ENCODE measurements at places on chromosomes 7 and 10.

DNA sequence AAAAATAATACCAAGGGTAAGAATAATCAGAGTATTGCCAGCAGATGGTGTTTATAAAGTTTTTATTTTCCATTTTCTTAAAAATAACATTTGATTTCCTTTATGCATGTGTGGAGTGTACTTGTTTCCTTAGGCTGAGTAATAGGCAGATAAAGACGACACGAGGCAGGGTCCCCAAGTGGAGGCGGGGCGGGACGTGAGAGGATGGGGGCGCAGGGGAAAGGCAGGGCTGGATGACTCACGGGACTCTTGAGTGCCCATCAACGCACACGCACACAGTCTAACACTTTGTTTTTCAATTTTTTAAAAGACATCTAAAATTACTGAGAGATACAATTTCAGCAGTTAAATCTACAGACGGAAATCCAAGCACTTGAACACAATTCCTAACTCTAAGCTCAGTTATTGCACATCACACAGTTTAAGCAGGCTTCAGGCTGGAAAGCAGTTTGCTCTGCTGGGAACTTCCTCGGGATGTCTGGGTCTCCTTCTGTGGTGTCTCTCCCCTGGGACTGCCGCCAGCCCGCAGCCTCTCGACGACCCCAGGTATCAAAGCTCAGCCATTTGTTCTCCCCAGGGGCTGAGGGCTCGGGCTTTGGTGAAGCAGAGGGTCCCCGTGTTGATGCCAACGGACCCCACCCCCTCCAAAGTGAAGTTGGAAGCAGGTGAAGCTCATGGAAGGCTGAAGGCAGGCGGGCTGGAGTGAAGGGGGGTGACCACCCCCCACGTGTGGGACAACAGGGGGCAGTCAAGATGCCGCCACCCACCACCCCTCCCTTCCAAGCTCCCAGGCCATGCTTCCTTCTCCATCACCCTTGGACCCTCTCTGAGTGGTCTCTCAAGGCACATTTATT lies 29.1 kb downstream of the SPOCK2 start:
- no peak for DNase-seq

DNA sequence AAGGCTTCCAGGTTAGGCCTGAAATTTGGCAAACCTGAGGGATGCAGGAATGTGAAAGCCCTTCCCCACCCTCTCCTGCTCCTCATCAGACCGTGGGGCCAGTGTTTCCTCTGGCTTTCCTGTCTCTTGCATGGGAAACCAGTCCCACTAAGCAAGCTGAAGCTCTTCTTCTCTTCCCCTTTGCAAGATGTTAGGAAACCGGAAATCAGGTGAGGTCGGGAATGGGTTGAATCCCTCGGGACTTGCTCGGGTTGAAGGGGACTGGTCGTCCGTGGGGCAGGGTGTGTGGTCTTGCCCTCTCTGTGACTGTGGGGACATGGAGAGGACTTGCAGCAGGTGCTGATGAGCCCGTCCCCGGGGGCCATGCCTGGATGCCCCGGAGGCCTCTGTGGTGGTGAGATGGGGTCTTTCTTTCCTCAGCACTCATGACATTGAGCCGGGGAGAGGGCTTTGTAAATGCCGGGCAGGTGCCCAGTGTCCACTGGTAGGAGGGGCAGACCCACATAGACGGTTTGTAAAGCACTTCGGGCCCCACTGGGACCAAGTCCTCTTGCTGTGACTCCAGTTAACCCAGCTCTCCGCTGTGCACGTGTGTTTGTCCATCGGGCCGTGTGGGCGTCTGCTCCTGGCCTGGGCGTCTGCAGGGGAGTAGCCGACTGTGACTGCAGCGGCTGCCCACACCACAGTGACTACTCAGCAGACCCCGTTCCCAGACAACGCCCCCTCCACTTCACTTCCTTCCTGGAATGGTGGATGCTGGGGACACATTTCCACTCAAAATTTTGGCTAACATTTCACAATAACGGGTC lies 373.9 kb downstream of the GLRX3 start:
- DNase-seq, result peak; percentile 4

DNA sequence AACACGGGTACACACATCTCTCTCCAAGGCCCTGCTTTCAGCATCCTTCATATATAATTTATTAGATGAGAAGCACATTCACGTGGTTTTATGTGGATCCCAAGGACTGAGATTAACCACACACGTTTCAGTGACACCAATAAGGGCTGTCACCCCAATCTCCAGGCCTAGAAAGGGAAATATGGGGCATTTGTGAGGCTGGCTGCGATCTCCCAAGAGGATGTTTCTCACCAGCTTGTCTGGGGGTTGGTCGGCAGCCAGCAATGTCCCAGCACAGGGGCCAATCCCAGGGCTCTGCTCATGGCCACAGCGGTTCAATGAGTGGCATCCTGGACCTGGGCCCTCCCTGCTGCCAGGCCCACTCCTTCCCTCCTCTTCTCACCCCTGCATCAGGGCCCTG lies 115.5 kb downstream of the ITIH5 start:
- no peak for DNase-seq

- DNase-seq, result no peak
Observed at GRCh38 chr10:90313576-90314325, 544.1 kb downstream of the HTR7 start.

- DNase-seq, result no peak
Observed at GRCh38 chr7:88484551-88484950, 177.9 kb upstream of the STEAP4 start.

DNA sequence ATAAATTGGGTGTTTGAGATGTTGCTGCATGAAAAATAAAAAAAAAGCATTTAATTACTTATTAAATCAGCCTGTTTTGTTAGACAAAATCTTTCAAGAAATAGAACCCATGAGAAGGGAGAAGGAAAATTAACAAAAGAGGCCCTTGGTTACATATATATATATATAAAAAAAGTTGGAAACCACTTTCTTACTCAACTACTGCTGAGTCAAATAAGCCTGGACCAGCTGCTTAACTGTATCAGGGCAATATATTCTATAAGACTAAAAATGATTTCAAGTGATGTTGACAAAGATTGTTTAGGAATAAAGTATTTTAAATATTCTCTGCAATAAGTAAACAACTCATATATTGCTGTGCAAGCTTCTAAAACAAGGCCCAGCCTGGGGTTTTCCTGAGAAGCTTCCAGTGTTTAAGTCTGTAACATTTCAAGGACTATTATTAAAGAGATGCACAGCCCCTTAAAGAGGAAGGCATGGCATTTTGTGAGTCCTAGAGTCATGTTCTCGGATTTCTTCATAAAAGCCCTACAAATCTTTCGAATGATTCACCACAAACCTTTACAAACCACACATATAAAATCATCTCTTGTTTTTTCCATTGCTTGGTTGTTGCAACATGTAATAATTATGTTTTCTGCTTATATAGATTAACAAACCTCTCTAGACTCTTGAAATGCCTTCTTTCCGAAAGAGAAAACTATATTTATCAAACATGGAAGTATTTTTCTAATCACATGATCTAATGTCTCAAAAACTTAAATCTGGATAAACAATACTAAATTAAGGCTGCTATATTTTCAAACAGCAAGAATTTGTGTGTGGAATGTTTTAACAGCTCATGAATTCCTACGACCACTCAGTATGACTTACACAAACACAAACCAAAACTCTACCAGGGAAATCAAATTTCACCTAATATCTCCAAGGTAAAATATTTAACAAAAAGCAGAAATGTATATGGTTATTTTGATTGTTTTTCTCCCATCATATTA lies 14.3 kb downstream of the JAZF1 start:
- DNase-seq, result no peak

DNA sequence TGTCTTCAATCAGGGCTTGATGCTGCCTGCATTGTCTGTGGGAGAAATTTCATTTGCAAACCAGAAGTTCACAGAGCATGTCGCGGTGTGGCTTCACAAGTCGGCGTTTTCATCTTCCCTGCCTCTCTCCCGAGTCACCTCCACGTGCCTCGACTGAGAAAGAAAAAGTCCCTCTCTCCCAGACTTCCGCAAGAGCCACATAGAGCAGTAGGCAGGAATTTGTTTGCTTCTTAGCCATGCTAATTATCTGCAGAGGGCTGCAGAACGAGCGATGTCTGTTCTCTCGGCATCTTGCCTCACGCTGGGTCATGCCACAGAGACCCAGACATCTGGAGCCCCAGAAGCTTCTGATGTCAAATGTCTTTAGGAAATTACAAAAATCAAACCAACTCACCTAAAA lies 272.2 kb downstream of the TCF7L2 start:
- no peak for DNase-seq

DNA sequence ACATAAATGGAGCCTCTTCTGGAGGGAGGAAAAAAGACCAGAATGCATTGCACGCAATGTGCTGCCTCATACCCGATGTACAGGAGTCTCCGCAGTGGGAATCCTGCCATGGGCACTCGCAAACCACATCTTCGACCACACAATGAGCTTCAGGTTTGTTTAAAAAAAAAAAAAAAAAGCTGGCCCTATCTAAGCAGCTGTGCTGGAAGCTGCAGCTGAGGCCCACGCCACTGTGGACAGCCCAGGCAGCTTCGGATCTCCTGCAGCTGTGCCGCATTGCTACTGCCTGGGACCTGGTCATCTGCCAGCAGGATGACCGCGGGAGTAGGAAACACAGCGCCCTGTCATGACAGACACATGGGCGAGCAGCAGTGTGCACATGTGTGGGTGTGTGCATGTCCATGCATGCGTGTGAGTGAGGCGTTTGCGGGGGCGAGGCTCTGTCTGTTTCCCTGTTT lies 26.0 kb downstream of the EN2 start:
- DNase-seq, result peak; percentile 63

- DNase-seq, result no peak
Observed at GRCh38 chr10:78817804-78818203, 251.0 kb upstream of the ZMIZ1 start.

- no peak for DNase-seq
Observed at GRCh38 chr10:115957786-115958442, 315.1 kb downstream of the GFRA1 start.

DNA sequence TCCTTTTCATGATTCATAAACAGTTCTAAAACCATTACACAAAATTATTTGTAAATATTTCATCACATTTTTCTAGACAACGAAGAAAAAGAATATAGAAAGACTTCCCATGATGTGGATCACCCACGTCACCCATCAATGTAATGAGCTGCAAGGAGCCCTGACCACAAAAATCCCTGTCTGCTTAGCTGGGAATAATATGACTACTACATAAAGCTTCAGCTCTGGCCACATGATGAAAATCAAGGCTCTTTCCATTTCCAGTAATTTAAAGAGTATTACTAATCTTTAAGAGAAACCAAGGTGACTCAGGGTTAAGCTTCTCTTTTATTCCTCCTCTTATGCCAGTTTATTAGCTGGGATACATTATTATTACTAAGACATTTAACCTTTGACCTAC lies 180.8 kb upstream of the CACNA2D1 start:
- no peak for DNase-seq

DNA sequence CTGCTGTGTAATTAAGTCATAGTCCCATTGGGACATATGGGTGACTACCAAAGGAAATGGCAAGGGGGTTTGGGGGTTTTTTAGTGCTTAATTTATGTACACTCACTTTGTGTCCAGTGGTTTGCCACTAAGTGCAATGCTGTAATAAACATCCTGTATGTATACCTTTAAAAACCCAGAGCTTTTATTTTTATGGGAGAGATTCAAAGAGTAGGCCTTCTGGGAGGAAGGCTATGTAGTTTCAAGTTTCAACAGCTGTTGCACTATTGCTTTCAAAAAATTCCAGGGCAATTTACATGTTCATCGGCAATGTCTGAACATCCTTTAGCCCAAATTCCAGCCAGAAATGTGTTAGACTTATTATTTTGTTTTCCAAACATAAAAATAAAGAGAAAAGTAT lies 744.7 kb downstream of the XPNPEP1 start:
- no peak for DNase-seq

DNA sequence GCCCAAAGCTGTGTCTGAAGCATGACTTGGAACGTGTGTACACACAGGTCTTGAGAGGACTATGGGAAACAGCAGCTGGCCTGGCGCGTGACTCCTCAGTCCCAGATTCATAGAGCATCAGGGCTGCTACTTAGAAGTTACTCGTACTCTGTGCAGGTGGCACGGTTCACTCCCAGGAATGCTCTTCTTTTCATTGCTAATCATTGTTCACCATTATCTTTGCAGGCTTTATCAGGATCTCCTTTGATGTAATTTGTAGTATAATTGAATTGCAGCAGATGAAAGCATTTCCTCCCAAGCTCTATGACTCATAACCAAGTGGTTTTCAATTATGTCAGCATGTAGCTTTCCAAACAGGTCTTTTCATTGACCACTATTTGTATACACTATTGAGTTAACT lies 938.9 kb downstream of the NRG3 start:
- no peak for DNase-seq

GRCh38 chr10:115947104-115947503 lies 325.9 kb downstream of the GFRA1 start:
- no peak for DNase-seq

- DNase-seq, result peak; percentile 60
Observed at GRCh38 chr7:158351051-158351450, 236.6 kb downstream of the PTPRN2 start.

DNA sequence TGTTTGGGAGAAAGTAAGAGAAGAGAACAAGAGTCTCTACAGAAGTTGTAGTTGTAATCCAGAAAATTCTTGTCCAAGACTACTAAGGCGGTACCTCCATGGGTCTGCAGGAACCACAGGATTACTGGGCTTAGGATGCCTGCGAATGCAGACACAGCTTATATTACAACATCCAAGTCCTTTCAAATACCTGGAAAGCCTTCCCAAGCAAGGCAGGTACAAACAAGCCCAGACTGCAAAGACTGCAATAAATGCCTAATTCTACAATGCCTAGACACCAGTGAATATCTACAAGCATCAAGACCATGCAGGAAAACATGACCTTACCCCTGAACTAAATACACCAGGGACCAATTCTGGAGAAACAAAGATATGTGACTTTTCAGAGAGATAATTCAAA lies 178.2 kb downstream of the ARL4A start:
- DNase-seq, result no peak

DNA sequence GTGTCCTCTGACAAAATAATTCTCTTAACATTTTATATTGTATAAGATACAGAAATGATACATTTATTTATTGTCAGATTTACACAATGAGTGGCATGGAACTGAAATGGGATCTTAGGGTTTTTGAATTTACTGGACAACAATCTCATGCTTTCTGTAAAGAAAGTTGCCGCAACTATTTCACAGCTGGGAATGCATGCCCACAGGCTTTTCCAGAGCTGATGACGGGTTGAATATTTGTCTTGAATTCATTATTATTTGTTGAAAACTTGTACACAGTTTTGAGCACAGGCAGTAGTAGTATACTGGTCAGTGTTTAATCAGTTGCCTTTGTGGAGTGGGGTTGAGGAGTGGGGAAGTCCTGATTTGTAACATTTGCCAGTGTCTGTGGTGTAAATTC lies 20.5 kb upstream of the MRC1 start:
- DNase-seq, result no peak

- DNase-seq, result no peak
Observed at GRCh38 chr10:61701055-61701705, 38.5 kb downstream of the CABCOCO1 start.

- DNase-seq, result no peak
Observed at GRCh38 chr7:146291900-146292299, 175.3 kb downstream of the CNTNAP2 start.

Measured in lower leg skin (tissue), 4 donors.